Activated naive CD4-positive, alpha-beta T cell (primary cell): ENCODE measurements at places on chromosomes 2 and 18.

DNA sequence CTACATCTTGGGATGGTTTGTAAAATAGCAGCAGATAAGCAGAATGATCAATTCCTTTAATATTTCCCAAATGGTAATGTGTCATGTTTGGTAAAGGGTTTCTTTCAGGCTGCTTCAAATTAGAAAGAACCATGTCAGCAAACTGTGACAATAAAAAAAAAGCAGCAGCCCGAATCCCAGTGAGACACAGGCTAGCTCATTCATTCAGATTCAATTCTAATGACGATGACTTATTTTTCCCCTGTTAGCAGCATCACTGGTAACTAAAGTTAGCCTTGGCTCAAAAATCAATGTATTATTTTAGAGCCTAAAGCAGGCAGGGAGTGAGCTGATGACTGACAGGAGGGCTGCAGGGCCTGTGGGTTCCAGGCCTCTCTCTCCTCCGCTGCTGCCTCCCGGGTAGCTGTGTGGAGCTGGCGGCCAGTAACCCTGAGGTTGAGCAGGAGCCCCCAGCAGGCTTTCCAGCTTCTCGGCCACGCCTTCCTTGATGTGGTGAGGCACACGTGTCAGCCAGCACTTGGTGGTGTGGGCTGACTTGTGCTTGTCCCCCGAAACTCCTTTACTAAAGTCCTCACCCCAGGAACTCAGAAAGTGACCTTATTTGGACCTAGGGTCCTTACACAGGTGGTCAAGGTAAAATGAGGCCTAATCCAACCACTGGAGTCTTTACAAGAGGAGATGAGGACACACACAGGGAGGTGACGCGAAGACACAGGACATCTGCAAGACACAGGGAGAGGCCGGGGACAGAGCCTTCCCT lies 120.5 kb upstream of the HS6ST1 start:
- DNase-seq: no peak

DNA sequence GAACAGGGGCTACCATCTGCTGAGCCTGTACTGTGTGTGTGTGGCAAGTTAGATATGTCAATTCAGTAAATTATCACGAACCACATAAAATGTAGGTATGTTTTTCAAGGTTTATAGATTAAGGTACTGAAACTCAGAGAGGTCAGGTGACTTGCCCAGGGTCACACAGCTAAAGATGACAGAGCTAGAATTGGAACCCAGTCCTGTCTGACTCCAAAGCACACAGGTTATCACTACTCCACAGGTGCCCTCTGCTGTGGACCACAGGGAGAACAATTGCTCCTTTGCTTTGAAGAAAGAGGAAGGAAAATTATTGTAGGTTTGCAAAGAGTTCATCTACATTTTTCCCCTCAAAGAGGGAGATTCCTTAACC lies 229.7 kb upstream of the AGAP1 start:
- no peak for DNase-seq

GRCh38 chr2:48874282-48874681 lies 118.8 kb upstream of the LHCGR start:
- DNase-seq: no peak

DNA sequence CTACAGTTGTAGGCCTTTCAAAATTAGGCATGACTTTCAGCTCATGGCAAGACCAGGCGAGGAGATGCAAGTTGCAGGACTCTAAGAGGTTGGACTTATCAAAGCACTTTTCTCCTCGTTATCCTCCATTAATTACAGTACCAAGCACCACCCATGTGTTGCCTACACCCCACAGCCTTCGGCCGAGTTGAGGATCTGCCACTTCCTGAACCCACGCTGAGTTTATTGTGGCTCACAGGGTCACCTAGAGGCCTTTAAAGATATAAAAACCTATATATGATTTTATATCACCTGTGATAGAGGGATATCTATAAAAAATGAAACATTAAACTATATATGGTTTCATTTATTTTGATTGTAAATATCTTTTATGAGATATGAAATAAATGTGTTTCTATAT lies 2.6 kb downstream of the UGT1A10 start:
- DNase-seq: no peak

GRCh38 chr2:96737251-96737650 lies 2.6 kb downstream of the LMAN2L start:
- DNase-seq: no peak

- DNase-seq: no peak
These were observed 261.7 kb downstream of the PDE11A start for GRCh38 chr2:177810906-177811305.

GRCh38 chr18:75858754-75859153 lies 431.3 kb upstream of the SMIM21 start:
- DNase-seq: no peak

DNA sequence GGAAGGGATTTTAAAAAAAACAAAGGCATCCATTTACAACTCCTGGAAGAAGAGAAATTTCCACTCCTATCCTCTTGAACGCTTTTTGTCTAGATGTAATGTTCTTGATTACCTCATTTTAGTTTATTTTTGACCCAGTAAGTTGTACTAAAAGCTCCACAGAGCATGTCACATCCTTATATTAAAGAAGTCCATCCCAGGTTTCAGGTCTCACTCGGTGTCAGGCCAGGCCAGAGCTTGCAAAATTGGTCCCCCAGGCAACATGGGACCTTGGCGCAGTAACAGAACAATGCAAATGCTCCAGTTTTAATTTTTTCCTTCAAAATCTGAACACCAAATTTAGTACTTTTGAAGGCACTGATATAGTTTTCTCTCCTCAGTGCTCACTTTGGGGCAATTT lies 218.4 kb upstream of the REV1 start:
- no peak for DNase-seq

DNA sequence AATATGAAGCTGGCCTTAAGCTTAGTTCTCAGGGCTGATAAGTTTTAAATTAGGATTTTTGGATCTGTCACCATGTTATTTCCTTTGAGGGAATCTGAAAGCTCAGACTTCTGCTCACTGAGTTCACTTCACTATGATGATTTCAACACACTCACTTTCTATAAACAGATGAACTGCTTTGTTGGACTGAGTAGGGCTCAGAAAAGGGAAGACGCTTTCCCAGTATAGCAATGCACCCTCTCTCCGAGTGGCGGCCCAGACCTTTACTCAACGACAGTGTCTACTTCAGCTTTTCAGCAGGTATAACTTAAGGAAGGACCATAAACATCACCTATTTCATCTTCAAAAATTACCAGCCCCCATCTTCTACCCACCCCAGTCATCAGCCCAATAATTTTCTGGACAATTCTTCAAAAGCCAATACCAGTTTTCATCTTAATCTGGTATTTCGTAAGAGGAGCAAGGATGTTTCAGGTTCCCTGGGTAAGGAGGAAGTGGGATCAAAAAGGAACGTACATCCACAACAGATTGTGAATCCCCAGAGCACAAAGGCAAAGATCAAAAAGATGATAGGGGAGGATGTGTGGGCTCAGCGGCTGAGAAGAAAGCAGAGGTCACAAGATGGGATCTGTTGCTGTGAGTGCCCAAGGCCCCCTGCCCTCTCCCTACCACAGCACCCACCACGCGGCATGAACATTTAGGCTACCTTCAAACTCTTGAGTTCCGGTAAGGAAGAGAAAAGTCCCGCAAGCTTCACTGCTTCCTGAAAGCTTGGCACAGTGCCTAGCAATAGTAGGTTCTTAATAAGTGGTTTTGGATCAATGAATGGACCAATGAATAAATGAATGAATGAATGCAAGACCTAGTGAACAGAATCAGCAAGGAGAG lies 41.9 kb downstream of the LPIN2 start:
- DNase-seq: no peak

- no peak for DNase-seq
These were observed 91.3 kb upstream of the SEC11C start for GRCh38 chr18:59048378-59048777.

DNA sequence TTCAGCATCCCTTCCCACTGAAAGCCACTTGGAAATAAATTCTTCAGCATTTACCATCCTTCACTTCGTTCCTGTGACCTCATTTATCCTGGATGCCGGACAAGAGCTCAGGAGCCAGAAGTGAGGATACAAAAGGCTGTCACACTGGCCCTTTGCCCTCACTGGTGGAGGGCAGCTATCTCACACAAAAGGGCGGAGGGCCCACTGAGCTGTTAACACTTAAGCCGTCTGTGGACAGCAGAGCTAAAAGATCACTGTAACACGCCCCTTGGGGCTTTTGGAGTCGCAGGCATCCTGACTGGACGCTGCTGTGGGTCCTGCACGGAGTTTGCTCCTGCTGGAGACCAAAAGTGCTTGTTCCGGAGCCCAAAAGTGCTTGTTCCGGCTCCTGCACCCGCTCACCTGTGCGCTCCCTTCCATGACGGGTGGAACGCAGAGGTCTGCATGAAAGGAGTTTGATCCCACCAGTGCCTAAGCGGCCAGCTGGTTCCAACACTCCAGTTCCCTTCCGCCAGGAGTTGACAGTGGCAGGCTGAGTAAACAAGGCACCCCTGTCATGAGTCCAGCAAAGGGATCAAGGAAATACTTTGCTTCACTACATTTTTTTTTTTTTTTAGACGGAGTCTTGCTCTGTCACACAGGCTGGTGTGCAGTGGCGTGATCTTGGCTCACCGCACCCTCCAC lies 572.0 kb upstream of the LINC00305 start:
- no peak for DNase-seq
